ENCODE measurements at places on chromosomes 5 and 9.

- no peak for DNase-seq
Measured at GRCh38 chr9:81984928-81985327, 3.6 kb upstream of the SPATA31D1 start.

- DNase-seq, result no peak
Measured at GRCh38 chr5:163943546-163943945, 438.1 kb downstream of the MAT2B start.

- DNase-seq, result no peak
Measured at GRCh38 chr9:128716581-128717254, 7.2 kb downstream of the ZDHHC12 start.

DNA sequence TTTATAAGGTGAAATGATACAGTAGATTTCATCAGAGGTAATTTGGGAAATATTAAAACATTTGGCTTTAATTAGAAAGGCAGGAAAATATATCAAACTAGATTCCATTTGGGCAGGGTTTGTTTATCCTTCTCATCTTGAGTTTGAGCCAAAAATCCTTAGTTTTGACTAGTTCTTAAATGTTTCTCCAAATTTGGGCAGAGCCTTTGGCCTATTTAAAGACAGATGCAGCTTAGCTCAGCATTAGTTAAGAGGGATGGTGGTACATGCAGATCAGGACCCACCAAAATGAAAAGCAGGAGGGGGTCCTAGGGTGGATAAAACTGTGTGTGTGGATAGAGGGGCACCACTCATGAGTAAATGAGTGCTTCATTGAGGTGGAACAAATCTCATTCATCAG lies 20.3 kb upstream of the ARRDC3 start:
- no peak for DNase-seq

GRCh38 chr9:130111786-130112537 lies 58.3 kb downstream of the GPR107 start:
- peak; percentile 30 for DNase-seq

- no peak for DNase-seq
Measured at GRCh38 chr9:104536756-104537155, at the start of gene OR13C3. Gene OR13C3, minus strand, starts transcription at chr9:104536856. Its CDS starts 133 bp downstream, at chr9:104536723.

DNA sequence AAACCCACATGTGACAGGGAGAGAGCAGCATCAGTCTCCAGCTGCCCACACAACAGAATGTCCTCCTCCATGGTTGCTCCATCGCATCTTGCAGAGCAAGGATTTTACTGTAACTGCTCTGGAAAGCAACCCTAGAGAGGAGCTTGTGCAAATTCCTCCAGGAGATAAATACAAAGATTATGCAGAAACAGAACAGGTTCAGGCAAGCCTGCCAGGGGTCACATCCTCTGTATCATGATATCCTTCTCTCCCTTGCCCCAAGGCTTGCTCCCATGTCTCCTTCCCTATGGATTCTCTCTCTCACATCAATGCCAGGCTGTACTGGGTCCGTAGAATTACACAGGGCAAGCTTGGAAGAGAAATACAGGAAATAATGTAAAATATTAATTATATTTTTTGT lies 226.0 kb downstream of the MPDZ start:
- DNase-seq, result no peak

- no peak for DNase-seq
Measured at GRCh38 chr5:56299212-56299611, 66.1 kb upstream of the ANKRD55 start.

DNA sequence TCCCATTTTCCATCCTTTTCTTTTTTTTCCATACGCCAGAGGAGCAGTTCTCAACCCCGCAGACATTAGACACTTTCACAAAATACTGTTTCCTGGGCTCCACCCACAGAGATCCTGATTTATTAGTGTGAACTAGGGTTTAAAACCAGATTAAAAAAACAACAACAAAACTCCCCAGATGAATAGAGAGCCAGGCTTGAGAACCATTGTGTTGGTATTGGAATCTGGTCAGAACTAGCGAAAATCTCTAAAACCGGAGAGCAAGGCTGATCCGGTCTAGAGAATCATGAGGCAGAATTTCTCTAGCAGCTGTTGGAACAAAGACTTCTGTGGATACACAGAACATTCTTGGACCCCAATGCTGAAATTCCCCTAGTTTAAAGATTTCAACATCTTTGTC lies 173.0 kb downstream of the PCSK1 start:
- no peak for DNase-seq

- DNase-seq, result no peak
Measured at GRCh38 chr5:180311216-180311615, 19.3 kb upstream of the MAPK9 start.

DNA sequence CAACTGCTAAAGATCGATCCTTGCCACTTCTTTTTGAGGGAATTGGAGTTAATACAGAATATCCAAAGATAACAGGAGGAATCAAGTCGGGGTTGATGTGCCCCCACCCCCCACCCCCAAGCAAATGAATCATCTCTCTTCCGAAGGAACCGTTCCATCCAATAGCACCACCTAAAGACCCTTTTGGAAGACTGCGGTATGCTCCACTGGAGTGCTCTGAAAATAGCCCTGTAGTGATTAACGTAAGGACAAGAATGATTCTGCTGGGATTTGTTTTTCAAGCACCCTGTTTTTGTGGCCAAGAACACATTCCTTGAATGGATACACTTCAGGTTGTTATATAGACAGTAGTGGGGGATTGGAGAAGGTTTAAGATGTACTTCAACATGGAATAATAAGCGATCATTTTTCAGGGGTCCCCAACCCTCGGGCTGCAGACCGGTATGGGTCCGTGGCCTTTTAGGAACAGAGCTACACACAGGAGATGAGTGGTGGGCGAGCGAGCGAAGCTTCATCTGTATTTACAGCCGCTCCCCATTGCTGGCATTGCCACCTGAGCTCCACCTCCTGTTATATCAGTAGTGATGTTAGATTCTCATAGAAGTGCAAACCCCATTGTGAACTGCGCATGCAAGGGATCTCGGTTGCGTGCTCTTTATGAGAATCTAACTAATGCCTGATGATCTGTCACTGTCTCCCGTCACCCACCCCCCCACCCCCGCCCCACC lies 44.5 kb upstream of the TMEM252 start:
- DNase-seq, result no peak

DNA sequence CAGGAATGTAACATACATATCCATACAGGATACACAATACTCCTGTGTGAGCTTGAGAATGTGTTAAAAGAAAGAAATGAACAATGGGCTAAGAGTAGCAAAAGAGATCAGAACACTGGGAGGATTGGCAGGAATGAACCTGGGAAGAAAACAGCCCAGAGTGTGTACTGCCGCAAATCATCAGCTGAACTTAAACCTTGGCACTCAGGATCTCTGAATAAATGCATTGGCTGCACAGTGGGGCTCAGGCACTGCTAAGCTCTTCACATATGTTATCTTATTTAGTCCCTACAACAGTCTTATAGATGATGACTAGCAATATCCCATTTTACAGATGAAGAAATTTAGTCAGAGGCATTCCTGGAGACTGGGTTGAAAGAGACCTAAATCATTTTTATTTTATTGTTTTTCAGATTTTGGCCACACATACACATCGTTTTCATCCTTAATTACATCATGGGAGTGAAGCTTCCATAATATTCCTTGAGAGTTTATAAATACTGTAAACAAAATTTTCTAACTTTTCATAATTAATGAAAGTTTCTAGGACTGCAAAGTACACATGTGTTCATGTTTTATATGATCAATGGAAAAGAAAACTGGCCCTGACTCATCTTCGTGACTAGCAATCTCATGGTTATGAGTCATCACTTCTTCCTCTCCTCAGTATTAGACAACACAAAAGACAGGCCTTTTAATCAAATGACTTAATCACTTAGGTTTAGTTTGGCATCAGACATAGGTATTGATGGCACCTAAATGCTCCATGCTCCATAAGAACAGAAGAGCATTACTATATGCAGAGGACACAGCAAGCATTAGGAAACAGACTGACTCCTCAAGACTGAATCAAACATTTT lies 59.2 kb downstream of the CDH18 start:
- no peak for DNase-seq

- DNase-seq, result no peak
Measured at GRCh38 chr5:179969110-179969509, 61.4 kb upstream of the TBC1D9B start.

- no peak for DNase-seq
Measured at GRCh38 chr5:132224716-132225115, 2.9 kb downstream of the P4HA2 start.

DNA sequence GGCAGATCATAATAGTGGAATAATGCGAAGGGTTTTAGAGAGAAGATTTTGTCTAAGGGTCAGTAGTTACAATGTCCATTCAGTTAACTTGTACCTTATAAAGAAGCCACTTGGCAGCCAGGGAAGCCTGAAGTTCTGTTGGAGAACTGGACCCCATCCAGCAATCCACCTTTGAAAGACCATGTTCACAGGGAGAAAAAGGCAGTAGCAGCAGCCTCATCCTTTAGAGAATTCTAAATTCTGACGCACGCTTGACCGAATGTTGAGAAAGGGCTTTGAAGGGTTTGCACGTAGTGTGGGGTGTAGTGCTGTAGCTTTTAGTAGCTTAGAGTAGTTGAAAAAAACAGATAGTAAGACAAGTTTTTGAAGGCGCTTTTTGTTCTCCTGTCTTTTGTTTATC lies 42.8 kb downstream of the MCCC2 start:
- DNase-seq, result no peak

GRCh38 chr5:34511915-34512314 lies 144.2 kb upstream of the RAI14 start:
- no peak for DNase-seq

DNA sequence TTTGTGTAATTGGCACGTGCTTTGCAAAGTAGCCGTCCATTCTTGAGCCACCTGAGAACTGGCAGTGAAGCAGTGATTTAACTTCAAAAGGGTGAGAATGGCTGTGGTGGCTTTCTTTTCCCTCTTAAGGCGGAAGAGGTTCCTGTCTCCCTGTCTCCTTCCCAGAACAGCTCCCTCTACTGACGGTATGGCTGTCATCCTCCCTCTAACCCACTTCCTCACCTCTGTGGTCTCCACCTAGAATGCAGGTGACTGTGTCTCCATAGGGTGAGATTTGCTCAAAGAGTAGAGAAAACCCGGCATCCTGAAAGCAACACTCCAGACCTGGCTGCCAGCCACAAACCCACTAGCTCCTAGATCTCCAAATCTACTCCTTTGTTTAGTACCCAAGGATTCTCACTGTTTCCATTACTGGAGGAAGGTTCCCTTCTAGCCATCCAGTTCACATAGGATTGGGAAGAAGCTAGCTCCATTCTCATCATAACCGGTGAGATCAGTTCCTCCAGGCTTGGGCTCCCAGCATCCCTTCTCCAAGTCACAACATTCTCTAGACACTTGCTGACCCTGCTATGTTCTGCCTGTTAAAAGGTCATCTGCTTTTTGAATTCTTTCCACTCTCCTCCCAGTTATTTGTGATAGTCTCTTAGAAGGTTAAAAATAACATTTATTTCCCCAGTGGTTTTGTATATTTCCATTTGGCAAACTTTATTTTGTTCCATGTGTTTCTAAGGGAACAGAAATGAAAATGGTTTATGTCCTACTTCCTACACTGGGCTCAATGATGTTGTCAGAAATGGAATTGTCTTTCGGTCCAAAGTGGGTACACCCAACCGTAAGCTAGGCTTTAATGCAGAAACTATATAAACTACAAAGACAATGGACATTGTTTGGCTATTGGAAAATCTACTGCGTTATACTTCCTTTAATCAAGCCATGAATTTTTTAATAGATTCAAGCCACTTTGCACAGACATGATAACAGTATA lies 269.4 kb downstream of the CWC27 start:
- no peak for DNase-seq

GRCh38 chr5:68087866-68088265 lies 127.7 kb upstream of the PIK3R1 start:
- no peak for DNase-seq

- no peak for DNase-seq
Measured at GRCh38 chr9:107847978-107848964, 358.7 kb upstream of the KLF4 start.

All from NCI-H187 treated with DMSO at 0.1 percent for 48 hours (cell line).